ENCODE measurements at places on chromosomes 13 and 19.
A peak's percentile ranks its signal among the peaks of the same experiment; 100 is the strongest.

GRCh38 chr13:49806126-49806536 is 13.6 kb upstream of the KPNA3 start:
- no peak for DNase-seq

- DNase-seq = no peak
Observed at GRCh38 chr19:15635016-15635805, 5.5 kb upstream of the CYP4F3 start.

- no peak for DNase-seq
Observed at GRCh38 chr19:2627319-2627829, 75.1 kb downstream of the GNG7 start.

DNA sequence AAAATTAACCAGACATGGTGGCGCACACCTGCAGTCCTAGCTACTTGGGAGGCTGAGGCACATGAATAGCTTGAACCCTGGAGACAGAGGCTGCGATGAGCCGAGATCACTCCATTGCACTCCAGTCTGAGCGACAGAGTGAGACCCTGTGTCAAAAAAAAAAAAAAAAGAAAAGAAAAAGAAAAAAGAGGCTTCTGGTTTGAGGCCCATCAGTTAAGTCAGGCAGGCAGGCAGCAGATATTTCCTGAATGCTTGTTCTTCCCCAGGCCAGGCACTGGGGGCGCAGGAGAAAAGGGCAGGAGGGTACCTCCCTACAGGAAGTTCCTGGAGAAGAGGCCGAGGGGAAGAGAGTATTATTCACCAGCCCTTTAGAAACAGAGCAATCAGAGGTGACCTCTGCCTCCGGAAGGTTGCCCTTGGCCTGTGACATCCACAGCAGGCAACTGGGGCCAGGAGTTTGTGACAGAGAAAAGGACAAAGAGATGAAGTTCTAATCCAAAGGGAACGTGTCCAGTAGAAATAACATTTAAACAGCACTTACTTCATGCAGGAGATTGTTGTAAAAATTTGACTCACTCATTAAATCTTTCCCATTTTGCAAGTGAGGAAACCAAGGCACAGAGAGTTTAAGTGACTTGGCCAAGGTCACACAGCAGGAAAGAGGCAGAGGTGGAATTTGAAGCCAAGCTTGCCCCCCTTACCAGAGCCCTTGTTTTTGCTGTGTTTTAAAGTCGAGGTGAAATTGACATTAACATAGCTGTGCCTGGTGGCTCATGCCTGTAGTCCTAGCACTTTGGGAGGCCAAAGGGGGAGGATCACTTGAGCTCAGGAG is 4.3 kb upstream of the RLN3 start:
- no peak for DNase-seq

DNA sequence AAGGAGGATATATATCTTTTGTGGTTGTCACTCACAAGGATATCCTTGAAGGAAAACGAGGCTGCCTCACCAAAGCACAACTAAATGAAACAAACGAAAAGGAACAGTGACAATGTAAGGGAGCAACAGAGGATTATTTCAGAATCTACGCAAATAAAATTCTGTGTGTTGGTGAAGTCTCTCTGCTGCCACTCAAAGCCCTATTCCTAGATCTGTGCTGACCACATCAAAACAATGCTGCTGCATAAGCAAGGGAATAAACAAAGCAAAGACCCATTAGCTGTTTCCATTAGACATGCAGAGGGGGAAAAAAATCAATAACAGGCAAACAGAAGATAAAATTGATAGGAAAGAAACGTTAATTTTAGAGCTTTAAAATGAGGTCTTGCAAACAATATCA is 204.4 kb downstream of the MZT1 start:
- DNase-seq = no peak

- no peak for DNase-seq
Observed at GRCh38 chr19:51501594-51502263, at the start of gene SIGLEC12. SIGLEC12 (minus strand) TSS chr19:51501800; CDS start chr19:51501733, 67 bp downstream.

GRCh38 chr13:50627111-50627510 is 216.4 kb downstream of the DLEU7 start:
- DNase-seq = no peak

GRCh38 chr13:50213526-50213925 is 198.3 kb downstream of the KCNRG start:
- no peak for DNase-seq

DNA sequence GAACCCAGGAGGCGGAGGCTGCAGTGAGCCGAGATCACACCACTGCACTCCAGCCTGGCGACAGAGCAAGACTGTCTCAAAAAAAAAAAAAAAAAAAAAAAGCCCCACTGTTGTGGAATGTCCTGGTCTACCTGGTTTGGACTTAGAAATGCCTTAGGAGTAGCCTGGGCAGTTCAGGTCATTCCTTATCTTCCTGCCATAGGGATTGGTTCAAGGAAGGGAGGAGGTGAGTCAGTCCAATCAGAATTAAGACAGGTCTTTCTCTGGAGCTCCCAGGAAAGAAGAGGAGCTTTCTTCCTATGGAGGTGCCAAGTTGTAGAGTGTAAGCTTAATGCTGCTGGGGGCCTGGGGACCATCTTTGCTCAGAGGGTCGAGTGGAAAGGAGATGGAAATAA is 44.8 kb downstream of the SIPA1L3 start:
- DNase-seq = no peak

DNA sequence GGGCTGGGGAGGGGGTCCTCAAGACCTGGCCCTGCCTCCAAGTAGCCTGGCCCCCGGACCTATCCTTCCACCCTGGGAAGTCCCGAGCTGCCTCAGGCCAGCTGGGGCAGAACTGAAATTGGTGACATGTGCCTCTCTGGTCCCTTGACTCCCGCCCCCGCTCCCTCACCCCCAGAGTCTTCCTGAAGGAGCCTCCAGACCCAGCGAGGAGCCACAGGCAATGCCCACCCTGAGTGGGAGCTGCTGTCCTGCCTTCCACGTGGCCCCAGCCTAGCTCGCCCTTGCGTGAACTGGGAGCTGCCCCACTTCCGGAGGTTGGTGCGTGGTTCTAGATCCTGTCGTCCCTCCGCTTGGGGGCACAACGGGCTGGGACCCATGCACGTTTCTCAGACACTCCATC is 34.6 kb downstream of the CEBPA start:
- no peak for DNase-seq

- DNase-seq = no peak
Observed at GRCh38 chr13:24097064-24097463, 63.5 kb upstream of the SPATA13 start.

- DNase-seq = no peak
Observed at GRCh38 chr19:16581145-16581970, 9.1 kb upstream of the SLC35E1 start.

GRCh38 chr13:40488869-40489391 is 177.5 kb downstream of the FOXO1 start:
- DNase-seq = no peak

DNA sequence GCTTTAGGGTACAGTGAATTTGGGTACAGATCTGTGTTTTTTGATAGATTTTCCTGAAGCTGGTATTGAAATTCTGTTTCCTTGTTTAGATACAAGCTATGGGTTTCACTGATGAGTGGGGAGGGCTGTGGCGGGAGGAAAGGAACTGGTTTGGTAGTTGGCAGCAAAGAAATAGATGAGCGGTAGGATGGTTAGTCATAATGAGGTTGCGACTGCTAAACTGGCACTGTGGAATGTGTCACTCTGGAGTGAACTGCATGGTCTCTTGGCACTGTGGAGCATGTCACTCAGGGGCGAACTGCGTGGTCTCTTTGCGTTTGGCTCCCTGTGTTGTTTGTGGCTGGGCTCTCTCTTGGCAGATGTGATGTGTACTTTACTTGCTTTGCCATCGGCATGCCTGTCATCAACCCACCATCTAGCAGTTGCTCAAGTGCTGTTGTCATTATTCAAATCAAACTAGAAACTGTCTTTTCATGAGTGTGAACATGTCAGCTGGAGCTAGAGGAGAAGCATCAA is 82.1 kb downstream of the ATP8A2 start:
- DNase-seq = no peak

DNA sequence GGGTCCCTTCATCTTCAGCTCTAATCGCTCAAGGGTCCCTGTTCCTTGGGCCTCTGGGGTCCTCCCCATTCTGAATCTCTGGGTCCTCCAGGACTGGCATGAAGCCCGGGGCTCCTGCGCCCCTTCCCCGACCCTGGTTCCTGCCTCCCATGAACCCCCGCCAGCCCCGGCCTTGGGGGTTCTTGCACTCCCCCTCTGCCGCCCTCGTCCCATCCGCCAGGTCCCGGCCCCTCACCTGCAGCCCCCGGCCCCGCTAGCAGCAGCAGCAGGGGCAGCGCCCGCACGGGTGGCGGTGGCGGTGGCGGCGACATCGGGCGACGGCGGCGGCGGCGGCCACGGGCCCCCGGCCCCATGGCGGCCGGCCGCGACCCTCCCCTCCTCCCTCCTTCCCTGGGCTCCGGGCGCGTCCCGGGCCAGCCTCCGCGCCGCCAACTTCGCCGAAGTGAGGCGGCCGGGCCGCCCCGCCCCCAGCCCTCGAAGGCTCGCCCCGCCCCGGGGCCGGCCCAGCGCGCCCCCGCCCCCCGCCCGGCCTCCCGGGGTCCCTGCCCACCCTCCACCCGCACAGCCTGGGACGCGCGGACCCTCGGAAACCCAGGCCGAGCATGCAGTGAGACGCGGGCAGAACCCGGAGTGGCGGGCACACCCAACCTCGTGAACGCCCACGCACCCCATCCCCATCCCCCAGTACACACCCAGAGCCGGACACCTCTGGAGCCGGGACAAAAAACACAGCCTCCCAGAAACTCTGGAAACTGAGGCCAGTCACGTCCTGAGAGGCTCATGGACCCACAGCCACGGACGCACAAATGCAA is at the start of gene NOTCH3:
Gene NOTCH3 (minus strand): TSS at position 443 of the 812 bp plus-strand sequence. CDS start 90 bp downstream, at position 353.
- DNase-seq = no peak

- DNase-seq = no peak
Observed at GRCh38 chr13:73610799-73611592, 523.2 kb downstream of the KLF12 start.

GRCh38 chr13:77105051-77105450 is 78.1 kb upstream of the FBXL3 start:
- DNase-seq = no peak

DNA sequence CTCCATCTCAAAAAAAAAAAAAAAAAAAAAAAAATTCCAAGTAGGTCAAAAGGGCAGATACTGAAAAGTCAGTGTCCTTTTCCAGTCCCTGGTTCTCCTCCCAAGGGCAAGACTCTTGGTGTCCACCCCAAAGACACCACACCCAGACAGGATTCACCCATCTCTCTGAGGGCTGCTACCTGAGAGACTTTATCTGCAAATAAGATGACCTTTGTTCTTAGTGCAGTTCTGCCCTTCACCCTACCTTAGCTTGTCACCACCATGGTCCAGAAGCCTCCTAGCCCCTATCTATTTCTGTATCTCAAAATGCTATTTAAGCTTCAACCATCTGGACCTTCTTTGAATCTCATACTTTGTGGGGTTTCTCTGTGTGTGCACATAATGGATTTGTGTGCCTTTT is 4.2 kb upstream of the FBXO27 start:
- no peak for DNase-seq

- peak; percentile 88 for DNase-seq
Observed at GRCh38 chr19:20167020-20167644, at the start of gene ZNF486. ZNF486 (plus strand) TSS chr19:20167214; CDS start chr19:20167331, 117 bp downstream.

DNA sequence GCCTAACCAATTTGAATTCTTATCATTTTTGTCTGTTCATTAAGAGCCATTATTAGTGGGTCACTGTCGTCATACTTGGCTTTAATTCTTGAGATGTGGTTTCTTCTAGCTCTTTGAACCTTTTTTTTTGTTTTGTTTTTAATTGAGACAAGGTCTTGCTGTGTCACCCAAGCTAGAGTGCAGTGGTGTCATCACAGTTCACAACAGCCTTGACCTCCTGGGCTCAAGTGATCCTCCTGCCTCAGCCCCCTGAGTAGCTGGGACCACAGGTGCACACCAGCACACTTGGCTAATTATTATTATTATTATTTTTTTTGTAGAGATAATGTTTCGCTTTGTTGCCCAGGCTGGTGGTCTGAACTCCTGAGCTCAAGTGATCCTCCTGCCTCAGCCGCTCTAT is 25.8 kb upstream of the LDLR start:
- DNase-seq = no peak

- no peak for DNase-seq
Observed at GRCh38 chr13:105087945-105088344, 1447.5 kb downstream of the EFNB2 start.

- peak; percentile 23 for DNase-seq
Observed at GRCh38 chr19:45075301-45076028, 813 bp downstream of the ZNF296 start.

All from T-helper 9 cell (primary cell).